ENCODE measurements at places on chromosomes 16 and 17.

GRCh38 chr16:85149776-85150175 lies 37.5 kb upstream of the CIBAR2 start:
- DNase-seq: no peak

- no peak for DNase-seq
Observed at GRCh38 chr17:74816905-74817620, 40.9 kb upstream of the NAT9 start.

DNA sequence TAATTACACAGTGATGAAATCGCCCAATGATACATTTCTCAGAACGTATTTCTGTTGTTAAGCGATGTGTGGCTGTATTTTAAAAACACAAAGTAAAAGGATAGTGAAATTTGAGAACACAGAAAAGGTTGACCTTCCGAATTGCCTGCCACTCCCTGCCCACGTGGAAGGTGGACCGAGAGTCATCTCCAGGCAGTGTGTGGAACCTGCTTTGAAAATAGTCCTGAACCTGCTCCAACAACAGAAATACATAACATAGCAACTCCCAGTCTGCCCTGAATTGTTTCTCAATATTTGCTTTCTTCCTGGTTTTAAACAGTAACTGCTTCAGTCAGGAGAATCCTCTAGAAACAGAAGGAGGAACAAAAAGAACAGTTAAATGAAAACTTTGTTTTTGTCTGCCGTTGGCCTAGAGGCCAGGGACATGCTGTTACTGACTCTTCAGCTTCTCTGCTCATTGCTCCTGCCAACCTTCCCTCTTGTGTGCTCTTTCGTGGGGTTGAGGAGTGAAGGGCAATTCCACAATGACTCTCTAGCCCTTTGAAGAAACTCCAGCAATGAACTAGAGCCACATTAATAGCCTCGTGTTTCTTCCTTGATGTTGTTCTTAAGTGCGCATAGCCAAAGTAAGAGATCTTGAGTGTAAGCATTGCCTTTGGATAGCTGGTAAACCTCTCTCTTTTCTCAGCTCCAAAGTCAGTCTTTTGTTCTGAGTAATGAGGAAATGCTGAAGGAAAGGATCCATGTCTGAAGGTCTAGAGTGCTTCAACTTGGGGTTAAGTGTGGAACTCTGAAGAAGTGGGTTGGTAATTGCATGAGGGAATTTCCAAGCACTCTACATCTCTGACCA lies 452.5 kb upstream of the CCL2 start:
- no peak for DNase-seq

DNA sequence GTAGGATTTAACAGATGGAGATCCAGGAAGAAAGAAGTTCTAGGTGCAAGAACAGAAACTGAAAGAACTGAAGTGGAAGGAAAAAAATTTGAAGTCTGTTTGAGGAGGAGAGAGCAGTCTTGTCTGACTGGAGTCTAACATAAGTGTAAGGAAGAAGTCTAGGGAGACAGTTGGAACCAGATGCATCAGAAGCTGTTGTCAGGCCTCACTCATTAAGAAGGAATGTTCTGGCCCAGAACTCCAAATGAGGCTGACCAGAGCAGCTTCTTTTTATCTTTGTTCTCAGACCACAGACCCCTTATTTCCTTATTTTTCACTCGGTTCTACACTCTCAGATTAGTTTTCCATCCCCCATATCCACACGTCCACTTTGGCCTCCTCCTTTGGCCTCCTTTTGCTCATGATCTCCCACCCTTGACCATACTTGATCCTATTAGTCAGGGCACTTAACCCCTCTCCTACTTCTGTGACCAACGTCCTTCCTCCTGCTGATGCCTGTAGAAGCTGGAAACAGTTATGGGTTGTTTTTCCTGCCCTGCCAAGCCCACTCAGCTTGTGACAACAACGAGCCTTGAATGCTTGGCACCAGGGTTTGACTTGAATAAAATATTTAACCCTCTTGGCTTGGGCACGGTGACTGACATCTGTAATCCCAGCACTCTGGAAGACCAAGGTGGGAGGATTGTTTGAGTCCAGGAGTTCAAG lies 7.0 kb upstream of the MYH2 start:
- DNase-seq: no peak
